ENCODE measurements at places on chromosomes 6 and 20.

DNA sequence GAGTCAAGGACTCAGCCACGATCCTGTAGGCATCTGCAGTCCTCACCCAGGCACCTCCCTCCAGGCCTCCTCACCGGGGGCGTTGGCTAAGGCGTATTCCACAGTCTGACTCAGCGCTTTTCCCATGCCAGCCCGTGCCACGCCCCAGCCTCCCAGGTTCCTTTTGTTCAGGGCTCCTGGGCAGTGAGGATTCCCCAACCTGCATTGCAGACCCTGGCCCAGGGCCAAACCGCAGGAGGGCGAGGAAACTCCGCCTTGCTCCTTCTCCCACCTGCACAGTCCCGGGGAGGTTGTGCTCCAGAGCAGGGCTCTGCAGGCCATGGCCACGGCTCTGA is 202.8 kb upstream of the CST7 start:
- DNase-seq = peak; percentile 96

GRCh38 chr20:21971436-21971835 is 266.0 kb downstream of the PAX1 start:
- DNase-seq = no peak

DNA sequence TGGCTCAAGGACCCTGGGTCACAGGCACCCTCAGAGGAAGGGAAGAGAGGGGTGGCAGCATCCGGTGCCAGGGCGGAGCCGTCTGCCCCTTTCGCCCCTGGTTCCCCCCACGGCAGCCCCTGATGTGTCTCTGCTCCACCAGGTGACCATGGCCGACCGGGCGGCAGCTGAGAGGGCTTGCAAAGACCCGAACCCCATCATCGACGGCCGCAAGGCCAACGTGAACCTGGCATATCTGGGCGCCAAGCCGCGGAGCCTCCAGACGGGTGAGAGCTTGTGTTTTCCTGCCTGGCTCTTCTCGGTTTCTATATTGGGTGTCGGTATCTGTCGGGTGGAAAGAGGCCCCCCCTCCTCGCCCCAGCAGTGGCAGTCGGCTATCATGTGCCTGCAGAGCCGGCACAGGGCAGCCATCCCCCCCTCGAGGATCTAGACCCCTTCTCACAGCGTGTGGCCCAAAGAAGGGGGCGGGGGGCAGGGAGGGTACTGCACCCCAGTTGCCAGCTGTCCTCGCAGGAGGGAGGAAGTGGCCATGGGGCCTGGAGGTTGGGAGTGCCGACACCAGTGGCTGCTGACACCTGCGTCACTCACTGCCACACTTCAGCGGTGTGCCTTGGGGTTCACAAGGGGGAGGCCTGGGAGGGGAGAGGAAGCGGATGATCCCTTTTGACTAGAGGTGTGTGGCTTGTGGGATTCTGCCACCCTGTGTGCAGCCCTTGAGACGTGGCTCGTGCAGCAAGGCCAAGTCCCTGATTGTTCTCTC is 1.5 kb downstream of the RBM38 start:
- no peak for DNase-seq

GRCh38 chr6:75412969-75413662 is 80.5 kb downstream of the FILIP1 start:
- DNase-seq = no peak

GRCh38 chr6:134723081-134723871 is 226.6 kb downstream of the ALDH8A1 start:
- no peak for DNase-seq

GRCh38 chr20:39311851-39312506 is 349.8 kb downstream of the DHX35 start:
- no peak for DNase-seq

- DNase-seq = no peak
These were observed 480.7 kb downstream of the HTR1B start for GRCh38 chr6:76982476-76983199.

DNA sequence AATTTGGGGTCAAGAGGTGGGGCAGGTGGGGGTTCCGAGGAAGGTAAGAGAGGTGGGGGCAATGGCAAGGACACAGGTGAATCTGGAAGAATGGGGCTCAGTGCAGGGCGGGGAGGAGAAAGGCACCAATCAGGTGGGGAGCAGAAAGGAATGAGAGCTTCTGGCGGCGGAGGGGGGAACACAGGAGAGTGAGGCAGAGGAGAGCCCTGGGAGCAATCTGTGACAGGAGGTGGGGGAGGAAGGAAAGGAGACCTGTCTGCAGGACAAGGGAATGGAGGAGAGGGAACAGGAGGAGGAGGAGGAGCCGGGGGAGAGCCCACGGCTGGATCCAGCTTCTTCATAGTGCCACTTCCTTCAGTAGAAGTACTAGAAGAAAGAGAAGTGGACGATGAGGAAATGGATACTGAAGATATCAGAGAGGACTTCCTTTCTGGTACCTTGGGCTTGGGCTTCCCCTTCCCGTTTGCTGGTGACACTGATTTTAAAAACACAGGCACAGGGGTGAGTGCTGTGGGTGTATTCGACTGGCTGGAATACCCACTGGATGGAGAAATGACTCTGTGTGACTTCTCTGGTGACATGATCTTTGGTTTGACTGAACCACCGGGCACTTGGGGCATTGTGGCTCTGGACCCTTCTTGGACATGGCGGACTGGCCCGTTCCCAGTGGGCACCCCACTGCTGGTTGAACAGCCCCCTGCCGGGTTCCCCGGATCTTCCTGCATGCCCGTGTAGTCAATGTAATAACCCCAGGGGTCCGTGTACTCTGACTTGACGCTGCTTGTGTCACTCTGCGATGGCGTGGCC is 27.4 kb downstream of the HEBP2 start:
- no peak for DNase-seq

GRCh38 chr6:138334000-138334399 is 43.7 kb upstream of the SMIM28 start:
- no peak for DNase-seq

DNA sequence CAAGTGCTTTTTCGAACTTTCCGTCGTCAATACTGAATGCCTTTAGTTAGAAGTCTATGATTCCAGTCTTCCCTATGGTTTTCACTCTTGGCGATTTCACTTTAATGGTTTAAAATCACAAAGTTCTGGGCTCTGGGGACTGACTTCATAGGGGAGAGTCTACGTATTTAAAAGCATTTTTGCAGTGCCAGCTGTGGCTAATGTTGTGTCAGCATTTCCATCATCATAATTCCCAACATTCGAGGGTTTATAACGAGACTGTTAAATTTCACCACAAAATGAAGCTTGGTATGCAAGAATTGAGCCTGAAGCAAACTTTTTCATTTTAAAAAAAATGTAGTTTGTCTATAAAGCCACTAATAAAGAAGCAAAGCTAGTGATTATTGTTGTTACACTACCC is 242.7 kb downstream of the SOX4 start:
- no peak for DNase-seq

- DNase-seq = no peak
These were observed 205.0 kb downstream of the KCNQ5 start for GRCh38 chr6:72826744-72827438.

GRCh38 chr6:56841381-56841749 is 113.5 kb upstream of the BEND6 start:
- DNase-seq = no peak

DNA sequence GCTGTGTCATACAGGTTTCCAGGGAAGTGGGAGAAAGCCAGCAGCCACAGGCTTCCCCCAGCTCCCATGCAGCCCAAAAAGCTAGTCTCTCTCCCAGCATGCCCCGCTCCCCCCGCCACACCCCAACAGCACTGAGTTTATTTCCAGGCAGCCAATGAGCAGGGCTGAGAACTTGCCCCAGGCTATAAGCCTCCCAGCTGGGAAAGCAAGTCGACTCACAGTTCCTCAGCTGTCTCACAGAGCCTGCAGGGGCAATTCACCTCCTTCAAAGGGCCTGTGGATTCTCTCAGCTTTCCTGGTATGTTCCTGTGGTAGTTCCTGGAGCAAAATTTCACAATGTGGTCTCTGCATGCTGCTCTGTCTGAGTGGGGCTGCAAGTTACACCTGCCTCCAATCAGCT is 34.2 kb downstream of the PAX1 start:
- DNase-seq = peak; percentile 65

DNA sequence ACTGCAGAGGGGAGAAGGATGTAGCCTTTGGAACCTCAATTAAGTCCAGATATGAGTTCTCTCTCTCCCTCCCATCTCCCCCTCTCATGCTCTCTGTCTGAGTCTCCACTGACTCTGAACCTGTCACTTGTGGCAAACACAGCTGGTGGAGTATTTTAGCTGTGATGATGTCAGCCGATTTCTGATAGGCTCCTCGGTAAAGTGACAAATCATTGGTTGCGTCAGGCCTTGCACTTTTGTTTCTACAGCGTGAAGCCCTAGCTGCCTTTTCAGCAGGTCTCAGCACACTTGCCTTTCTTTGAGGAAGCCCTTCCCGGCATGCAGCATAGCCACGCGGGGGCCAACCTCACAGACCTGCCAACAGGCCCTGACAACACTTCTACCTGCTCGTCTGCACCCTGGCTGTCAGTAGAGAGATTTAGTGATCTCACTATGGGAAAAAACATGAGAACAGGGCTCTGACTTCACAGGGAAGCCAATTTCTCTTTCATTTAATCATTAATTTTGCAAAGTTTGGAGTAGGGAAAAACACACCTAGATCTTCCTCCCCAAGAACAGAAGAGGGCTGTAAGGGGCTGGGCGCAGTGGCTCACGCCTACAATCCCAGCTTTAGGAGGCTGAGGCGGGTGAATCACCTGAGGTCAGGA is 84.4 kb downstream of the GMPR start:
- DNase-seq = peak; percentile 61

GRCh38 chr20:44005661-44006060 is 91.0 kb downstream of the TOX2 start:
- DNase-seq = no peak

- peak; percentile 77 for DNase-seq
These were observed 36.4 kb upstream of the SOX4 start for GRCh38 chr6:21556968-21557721.

DNA sequence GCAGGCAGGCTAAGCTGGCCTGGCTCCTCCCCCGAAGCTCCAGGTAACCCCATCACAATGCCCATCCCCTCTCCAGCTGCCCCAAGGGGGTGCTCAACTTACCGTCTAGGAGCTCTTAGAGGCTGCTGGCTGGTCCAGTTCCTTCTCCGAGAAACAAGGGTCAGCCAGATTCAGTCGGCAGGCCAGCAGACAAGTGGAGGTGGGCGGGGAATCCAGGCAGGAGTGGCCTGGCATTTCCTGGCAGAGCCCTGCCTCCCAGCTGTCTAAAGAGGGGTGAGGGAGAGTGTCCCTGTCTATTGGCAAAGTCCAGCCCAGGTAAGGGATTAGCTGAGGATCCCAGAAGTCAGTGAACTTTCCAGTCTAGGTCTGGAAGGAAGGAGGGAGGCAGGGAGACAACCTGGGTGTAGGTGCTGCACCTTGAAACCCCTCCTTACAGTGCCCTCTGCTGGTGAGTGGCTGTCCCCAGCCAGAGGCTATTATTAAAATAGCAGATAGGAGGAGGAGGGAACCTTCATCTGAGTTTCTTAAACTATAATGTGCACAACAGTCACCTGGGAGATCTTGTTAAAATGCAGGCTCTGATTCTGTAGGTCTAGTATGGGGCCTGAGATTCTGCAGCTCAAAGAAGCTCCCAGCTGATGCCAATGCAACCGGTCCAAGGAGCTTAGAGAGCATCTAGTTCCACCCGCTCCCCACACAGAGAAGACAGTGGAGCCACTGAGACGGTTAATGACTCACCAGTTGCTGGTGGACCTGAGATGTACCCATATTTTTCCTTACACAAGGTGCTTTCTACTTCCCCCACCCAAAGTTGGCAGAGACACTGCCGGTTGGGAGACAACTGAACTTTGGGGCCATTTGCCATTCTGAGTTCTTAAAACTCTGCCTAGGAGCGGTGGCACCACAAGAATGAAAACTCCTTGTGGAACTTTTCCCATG is at the start of gene UNC5CL:
Gene UNC5CL (minus strand): TSS at position 162 of the 939 bp plus-strand sequence. CDS start 4,147 bp downstream, outside the sequence.
- peak; percentile 26 for DNase-seq

- no peak for DNase-seq
These were observed 170.9 kb upstream of the STXBP5 start for GRCh38 chr6:147033267-147033666.

DNA sequence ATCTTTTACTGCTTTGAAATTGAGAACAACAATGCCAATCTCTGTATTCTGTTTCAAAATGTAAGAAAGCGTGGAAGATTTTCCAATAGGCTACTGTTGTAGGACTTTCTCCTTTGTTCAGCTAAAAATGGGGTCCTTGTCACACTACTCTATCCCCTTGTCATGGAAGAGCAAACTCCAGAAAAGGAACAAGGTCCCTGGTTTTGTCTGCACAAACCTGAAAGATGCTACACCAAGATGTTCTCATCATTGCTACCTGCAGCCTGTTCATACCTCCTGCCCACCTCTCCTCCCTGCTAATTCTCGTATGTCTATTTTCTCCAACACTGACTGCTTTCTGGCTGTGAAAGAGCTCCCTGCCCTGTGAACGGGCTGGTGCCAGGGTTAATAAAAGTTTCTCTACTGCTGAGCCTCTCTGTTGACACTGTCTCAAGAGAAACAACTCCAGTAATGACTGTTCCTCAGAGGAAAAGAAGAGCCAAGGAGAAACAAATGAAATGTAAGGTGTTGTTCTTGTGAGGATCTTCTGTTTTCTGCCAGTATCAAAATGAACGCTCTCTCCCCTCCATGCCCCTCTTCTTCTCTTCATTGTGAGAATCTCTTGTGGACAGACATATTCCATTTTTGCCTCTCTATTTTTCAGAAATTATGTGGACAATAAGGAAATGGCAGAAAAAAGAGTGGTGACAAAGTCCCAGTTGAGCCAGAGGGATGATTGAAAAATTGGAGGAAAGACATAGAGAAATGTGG is 287.1 kb downstream of the ADGB start:
- DNase-seq = no peak

- no peak for DNase-seq
These were observed 29.9 kb downstream of the ADNP start for GRCh38 chr20:50901301-50901700.

DNA sequence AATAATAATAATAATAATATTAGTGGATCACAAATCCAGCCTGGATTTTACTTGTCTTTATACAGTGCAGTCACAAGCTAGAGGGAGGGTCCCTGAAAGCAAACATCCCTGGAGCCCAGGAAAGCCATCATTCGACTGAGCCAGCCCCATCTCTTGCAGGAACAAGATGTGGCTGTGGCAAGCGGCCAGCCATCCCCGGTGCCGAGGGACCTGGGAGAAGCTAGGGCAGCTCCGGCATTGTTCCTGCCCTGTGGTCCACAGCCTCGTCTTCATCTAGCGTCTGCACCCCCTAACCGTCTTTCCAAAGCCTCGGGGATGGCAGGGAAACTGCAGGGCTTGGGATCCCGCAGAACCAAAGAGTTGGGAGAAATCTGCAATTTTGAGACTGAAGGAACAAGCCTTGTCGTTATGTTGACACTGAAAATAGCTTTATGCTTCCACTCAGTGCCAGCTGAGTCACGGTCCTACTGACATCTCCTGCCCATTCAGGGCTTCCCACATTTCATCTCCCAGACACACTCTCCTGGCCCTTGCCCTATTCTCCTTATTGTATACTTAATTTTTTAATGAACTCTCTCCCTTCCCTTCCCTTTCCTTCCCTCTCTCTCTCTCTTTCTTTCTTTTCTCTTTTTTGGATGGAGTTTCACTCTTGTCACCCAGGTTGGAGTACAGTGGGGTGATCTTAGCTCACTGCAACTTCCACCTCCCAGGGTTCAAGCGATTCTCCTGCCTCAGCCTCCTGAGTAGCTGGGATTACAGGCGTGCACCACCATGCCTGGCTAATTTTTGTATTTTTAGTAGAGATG is 62.5 kb upstream of the ZNFX1 start:
- no peak for DNase-seq
